ENCODE measurements at places on chromosomes 16 and 17.

DNA sequence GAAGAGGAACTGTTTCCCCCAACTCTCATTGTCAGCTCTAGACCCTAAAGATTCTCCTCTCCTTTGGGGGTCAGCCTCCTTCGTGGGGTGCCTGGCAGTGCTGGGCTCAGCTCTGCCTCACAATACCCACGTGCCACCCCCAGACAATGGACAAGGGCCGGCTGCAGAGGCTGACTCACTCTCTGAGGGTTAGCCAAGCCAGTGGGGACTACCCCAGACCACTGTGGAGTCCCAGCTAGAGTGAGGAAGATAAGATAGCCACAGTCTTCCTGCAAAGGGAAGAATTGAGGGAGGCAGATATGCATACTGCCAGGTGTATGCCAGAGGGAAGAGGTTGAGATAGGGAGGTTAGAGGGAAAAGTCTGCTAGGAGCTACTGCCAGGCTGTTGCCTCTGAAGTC is 13.5 kb upstream of the MTMR4 start:
- no peak for DNase-seq

DNA sequence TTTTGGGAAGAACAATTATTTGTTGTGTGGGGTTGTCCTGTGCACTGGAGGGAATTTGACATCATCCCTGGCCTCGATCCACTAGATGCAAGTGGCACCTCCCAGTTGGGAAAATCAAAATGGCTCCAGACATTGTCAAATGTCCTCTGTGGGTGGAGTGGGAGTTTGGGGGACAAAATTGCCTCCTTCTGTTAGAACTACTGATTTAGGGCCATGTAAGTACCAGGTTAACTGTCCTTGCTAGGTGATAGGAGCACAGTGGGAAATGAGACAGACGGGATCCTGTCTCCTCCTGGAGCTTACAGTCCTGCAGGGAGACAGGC is 56.8 kb downstream of the ARHGAP23 start:
- no peak for DNase-seq

- DNase-seq = no peak
These were observed 3.5 kb downstream of the SMTNL2 start for GRCh38 chr17:4587803-4588202.

- no peak for DNase-seq
These were observed 2.8 kb downstream of the NLK start for GRCh38 chr17:28045304-28045703.
